ENCODE measurements at places on chromosomes 5 and 9.

DNA sequence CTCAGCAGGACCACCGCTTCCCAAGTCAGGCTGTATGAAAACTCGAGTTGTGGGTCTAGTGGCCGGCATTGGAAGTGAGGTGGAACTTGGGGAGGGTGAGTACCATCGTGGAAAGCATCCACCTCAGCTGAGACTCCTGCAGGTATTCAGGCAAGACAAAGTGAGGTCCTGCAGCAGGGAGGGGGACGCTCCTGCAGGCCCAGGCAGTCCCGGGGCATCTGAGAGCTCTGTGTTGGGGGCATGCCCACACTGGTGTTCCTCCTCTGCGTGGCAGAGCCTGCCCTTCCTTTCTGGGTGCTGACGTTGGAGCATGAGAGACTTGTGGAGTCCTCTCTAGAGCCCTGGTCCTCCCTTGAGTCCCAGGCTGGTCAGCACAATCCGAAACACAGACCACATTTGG is 187.7 kb downstream of the CACNA1B start:
- DNase-seq: no peak

- DNase-seq: no peak
Measured at GRCh38 chr5:164346785-164347630, 841.6 kb downstream of the MAT2B start.

GRCh38 chr9:90290716-90291485 is 351.7 kb downstream of the DIRAS2 start:
- DNase-seq: no peak

DNA sequence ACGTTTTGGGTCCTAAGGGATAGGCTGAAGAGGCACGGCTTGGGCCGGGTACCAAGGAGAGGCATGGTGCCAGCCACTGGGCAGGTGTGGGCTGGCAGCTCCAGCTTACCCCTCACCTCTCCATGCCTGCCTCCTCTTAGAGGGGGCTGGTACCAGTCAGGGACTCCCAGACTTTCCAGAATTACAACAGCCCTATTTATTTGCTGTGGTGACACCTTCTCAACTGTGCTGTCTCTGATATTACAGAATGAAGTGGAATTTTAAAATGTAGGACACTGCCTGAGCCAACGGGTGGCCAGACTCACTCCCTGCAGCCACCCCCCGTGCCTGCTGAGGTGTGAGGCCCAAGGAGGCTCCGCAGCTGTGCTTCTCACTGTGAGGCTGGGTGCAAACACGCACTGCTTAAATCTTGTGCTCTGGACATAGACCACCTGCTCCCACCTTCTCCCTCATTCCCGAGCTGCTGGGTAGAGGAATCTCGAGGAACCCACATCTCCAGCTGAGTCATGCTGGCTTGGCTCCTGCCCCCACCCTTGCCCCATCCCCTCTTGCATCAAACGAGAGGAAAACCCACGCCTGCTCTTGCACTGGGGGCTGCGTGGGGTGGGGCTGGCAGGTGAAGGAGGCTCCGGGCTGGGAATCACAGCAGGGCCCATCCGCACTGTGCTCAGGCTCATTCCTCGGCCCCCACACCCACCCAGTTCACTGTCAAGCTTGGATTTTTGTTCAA is 47.9 kb downstream of the PRRT1B start:
- no peak for DNase-seq

DNA sequence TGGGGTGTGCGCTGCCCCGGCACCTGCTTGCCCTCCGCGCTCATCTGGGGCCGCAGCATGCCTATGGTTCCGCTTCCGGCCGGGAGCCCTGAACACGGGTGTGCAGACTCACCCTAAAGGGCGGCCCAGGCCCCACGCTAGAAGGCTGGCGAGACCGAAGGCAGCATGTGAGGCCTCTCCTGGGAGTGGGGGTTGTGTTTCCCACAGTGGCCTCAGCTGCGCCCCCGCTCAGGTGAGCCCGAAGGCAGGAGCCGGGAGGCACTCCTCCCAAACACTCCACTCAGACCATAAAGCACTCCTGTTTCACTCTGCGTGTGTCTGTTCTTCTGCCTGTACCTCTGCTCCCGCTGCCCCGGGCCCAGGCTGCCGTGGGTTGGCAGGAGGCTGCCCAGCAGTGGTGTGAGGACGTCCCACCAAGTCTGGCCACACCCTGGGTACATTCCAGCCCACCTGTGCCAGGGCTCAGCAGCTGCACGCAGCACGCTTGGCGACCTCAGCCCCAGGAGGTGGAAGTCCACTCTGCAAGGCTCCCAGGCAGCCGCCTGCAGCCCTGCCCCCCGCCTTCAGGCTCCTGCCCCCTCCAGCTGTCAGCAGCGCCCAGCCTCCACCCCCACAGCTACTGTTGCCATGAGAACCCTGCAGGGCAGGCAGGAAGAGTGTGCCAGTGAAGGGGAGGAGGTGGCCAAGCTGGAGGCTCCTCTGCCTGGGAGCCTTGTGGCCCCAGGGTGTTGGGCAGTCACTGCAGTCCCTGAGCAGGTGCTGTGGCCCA is 1.2 kb upstream of the AJM1 start:
- DNase-seq: no peak

GRCh38 chr9:36787709-36788108 is 215.0 kb downstream of the MELK start:
- no peak for DNase-seq

- no peak for DNase-seq
Measured at GRCh38 chr5:4699592-4699991, 440.5 kb upstream of the ADAMTS16 start.

DNA sequence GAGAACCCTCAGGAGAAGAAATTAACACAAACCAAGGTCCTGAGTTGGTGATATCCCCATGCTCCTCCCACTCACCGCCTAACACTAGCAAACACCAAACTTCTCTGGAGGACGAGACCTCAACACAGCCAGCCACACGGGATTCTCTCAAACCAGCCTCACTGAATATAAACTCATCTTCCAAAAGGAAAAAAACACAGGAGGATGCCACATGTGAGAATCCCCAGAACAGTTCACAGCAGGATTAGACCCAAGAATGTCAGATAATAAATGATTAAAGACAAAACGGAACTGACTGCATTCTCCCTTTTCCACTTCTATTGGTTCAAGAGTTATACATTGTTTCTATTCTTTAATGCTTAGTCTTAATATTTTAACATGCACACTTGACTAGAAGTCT is 89.2 kb downstream of the LPAR1 start:
- DNase-seq: no peak

GRCh38 chr5:78157001-78157400 is 137.5 kb downstream of the AP3B1 start:
- no peak for DNase-seq

- peak; percentile 10 for DNase-seq
Measured at GRCh38 chr9:123269281-123269680, 895 bp upstream of the STRBP start.
